ENCODE measurements at places on chromosomes 3 and 15.

DNA sequence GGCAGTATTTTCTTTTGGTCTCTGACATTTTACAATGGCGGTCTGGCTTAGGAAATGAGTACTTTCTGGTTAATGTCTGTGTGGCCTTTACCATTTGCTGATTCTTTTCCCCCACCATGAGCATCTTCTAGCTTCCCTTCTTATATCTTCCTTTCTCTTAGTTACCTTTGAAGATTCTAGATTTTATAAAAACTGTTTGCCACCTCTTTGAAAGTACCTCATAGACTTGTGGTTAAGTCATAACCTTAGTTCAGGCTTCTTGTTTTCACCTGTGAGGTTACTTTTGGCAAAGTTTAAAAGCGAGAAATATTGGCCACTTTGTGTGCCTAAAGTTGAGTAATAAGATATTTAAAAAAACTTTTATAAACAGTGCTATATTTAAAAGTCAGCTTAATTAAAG is 147.4 kb downstream of the FMN1 start:
- no peak for DNase-seq

- no peak for DNase-seq
These were observed 46.1 kb downstream of the CPA3 start for GRCh38 chr3:148911173-148911572.

- DNase-seq = no peak
These were observed 151.4 kb downstream of the IGF1R start for GRCh38 chr15:98799461-98800390.

DNA sequence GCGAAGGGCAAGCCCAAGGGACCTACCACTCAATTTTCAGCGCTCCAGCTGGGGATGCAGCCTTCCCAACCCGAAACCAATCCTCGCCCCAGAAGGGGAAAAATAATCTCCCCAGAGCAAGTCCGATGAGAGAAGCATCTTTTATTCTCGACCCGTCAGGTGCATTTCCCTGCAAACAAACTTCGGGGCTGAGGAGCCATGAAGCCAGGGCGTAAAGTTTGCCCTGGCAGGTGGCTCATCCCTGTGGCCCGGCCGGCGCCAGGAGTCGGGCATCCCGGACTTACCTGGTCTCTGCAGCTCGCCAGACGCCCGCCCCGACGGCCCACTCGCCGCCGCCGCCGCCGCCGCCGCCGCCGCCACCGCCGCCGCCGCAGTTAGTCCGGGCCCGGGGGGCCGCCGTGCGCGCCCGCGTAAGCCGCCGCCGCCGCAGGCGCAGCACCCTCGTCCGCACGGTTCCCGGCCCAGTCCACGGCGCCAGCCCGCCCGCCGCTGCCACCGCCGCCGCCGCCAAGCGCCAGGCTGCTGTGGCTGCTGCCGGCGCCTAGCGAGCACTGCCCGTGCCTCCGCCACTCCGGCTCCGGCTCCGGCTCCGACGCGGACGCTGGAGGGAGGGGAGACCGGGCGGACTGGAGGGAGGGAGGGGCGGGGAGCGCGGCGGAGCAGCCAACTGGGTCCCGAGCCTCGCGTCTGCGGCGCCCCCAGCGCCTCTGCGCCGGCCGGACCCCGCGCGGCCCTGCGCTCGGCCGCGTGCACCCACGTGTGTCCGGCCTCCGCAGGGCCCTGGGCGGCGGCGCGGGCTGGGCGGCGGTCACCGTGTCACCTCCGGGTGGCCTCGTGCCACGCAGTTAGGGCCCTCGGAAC is at the start of gene CNTN3:
Gene CNTN3, minus strand, starts transcription at position 553 of the 861 bp plus-strand sequence. CDS start 93,547 bp downstream, outside the sequence.
- DNase-seq = no peak
